ENCODE measurements at places on chromosomes 1 and 21.

DNA sequence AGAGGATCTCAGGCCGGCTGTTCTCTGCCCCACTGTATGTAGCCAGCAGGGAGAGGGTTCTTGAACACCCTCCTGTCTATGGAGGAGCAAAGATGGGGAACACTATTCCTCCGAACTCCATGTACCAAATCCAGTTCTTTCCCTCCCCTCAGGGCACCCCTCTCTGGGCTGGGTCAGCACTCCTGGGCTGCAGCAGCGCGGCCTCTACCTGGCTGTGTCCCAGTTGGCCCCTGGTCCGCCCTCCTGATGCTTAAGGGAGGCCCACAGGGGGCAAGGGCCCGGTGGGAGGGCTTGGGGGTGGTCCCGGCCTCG lies 471 bp upstream of the ADPRS start:
- DNase-seq, result no peak

- DNase-seq, result no peak
These were observed 162.3 kb upstream of the VAMP3 start for GRCh38 chr1:7608628-7609305.

GRCh38 chr1:200874694-200875093 lies 1.9 kb downstream of the GPR25 start:
- no peak for DNase-seq

GRCh38 chr1:73998348-73998959 lies 199.5 kb downstream of the LRRIQ3 start:
- no peak for DNase-seq

All from CD4-positive, alpha-beta T cell treated with Interleukin-15 for 4 hours (primary cell).